ENCODE measurements at places on chromosomes 6 and 20.

DNA sequence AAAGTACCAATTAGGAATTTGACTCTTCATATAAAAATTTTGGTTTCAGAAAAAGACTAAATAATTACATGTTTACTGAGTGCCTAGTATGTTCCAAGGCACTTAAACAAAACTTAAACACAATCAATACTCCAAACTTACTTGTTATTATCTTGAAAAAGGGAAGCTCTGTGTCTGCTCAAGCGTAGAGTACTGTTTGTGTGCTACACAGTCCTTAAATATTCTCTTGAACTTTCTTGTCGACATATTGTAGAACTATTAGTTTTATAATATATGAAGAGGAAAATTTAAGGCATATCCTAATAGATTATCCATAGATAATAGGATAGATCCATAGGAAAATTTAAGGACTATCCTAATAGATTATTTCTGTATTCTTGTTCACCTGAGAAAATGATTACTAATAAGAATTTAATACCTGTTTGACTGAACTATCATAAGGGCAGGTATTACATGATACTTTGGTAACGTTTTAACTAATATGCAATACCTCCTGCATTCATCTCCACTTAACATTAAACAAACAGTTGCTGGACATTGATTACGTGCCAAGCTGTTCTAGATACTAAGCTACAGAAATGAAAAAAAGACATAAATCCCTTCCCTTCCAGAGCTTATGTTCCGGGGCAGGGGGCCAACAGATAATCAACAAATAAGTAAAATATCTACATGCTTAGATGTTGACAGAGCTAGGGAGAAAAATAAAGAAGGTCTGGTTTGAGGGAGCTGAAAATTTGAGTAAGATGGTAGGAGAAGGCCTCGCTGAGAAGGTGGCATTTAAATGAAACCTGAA lies 115.2 kb upstream of the BCLAF1 start:
- no peak for DNase-seq

DNA sequence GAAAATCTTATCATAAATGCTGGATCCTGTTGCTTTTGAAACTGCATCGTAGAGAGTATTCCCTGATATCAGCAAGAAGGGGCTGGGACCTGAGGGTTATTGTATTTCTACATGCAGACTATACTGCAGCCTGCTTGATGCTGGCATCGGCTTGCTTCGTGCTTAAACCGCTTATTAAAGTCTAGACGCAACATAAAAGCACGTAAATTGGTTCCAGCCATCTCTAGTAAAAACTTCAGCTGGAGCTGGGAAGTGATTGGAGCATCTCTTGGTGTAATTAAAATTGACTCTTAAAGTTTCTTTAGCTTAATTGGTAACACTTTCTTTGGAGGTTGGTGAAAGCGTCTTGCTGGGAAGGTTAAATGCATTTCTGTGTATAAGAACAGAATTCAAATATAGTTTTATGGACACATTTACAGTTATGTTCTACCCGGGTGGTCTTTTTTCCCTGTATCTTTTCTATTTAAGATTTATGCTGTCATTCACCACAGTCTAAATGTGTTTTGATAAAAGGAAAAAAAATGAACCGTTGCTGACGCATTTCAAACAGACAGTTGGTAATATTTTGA lies 139.0 kb upstream of the JAG1 start:
- no peak for DNase-seq

DNA sequence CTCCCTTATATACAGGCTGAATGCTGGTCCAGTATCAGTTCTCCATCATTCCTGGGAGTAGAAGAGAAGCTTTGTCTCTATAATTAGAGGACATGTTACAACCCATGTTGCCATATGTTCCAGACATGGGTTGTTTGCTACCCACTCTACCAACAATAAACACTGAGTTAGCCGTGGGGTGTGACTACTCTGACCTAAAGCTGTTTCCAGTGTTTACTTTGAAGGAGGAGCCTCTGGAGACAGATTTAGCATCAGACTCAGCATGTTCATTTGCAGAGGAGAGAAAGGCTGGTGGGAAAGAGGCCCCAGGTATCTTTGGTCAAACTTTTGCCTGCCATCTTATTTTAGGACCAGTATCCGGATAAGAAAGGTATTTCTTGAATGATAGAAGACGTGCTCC lies 157.9 kb upstream of the SNX9 start:
- no peak for DNase-seq

DNA sequence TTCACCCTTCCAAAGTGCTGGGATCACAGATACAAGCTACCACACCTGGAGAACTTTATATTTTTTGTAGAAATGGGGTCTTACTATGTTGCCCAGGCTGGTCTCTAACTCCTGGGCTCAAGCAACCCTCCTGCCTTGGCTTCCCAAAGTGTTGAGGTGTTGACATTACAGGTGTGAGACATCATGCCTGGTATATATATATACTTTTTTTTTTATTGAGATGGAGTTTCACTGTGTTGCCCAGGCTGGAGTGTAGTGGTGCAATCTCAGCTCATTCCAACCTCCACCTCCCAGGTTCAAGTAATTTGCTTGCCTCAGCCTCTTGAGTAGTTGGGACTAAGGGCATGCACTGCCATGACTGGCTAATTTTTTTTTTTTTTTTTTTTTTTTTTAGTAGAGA lies 5.4 kb downstream of the FKBP5 start:
- no peak for DNase-seq

- DNase-seq: no peak
Observed at GRCh38 chr6:149366267-149366921, 33.7 kb upstream of the SUMO4 start.

DNA sequence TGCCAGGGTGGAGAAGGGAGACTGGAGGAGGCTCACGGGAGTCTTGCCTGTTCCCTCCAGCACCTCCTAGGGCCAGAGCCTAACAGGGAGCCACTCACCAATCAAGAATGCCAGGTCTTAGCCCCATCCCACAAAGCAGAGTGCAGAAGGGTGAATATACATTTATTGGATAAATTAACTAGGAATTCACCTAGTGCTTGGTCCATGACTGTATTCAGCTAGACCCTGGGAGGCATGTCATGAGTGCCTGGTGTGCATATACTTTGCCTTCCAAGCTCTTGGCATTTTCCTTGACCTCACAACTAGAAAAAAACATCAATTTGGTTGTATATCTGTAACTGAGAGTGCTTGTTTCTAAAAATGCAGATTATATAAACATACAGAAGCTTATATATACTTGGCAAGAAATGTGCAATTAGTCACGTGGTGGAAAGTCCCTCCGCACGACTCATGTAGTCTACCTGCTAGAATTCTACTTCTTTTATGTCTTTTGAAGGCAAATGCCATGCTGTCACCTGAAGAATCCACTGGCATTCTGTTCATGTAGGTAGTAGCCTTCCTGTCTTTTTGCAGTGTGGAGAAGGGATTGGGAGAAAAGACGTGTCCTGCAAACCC lies 991.0 kb downstream of the KIF16B start:
- DNase-seq: no peak

DNA sequence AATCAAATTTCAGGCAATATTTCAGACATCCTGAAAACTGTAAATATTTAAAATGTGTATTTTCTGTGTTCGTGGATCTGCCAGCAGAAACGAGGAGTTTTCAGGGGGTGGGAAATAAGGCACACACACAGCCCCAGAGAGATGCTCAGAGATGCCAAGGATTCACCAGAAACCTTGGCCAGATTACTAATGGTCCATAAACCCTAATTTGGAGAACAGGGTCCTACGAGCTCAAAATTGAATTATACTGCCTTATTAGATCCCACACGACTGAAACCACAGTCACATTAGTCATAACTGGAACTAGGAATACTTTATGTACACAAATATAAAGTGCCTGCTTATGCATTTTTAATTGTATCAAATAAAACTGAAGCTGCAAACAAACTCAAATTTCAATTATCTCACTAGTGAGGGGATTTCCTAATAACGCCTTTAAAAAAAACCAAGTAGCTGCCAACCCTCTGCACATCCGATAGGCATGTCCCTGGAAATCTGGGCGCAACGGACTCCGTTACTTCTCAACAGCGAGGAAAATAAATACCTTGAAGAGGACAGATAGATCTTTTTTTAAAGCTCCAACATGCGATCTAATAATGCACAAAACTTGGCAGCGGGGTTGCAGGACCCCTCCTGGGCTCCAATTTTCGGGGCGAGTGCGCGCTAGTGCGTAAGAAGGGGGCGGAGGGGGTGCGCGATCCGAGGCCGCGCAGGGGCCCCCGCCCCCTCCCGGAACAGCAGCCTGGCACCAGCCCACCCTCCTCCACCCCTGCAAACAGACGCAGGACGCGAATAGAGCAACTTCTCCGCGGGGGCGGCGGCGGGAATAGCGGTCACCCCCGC lies 897 bp downstream of the CHD6 start:
- peak; percentile 46 for DNase-seq

- no peak for DNase-seq
Observed at GRCh38 chr6:39847221-39847620, 55.0 kb downstream of the DAAM2 start.

DNA sequence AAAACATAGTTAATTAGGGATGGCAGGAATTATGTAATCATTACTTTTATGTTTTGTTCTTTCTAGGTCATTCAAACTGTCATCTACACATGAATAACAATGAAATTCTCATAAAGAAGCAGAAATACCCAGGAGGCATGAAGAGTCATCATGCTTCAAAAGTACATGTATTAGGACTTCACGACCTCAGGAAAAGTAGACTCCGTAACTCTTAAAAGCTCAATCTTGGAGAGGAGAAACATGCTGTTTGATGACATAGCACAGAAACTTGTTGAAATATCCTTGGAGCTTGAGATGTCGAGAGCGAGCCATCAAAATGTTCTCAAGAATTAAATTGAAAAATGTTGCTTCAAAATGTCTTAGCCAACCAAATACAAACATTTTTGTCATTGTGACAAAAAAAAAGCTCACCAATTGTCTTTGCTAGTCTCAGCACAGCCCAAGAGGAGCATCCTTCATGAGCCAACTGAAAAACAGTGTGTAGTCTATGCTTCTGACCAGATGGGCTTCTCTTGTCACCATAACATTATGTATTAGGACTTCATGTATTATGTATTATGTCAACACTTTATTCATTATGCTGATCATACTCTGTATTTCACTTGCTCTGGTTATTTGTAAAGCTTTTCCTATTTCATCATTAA lies 28.2 kb upstream of the ANKEF1 start:
- no peak for DNase-seq

DNA sequence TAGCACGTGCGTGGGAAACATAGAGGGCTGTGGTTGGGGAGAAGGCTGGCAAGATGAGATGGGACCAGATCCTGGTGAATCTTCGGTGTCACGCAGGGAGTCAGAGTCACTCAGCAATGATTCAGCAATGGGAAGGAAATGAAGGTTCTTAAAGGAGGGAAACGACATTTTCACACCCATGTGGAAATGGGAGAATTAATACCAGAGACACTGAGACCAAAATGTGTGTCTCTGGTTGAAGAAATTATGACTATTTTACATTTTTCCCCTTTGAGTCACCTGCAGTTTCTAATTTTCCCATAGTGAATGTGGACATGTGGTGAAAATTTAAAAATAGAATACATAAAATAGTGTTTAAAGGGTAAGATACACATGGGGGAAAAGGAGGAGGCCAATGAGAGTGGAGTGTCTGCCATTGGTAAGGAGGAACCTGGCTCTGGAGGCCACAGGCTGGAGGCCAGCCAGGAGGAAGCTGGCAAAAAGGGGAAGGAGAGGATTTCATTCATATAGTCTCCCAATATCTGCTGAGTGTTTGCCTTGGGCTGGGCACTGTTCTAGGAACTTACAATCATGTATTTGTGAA lies 17.5 kb downstream of the NRN1 start:
- DNase-seq: no peak

GRCh38 chr6:105373481-105373880 lies 29.4 kb downstream of the PREP start:
- no peak for DNase-seq

DNA sequence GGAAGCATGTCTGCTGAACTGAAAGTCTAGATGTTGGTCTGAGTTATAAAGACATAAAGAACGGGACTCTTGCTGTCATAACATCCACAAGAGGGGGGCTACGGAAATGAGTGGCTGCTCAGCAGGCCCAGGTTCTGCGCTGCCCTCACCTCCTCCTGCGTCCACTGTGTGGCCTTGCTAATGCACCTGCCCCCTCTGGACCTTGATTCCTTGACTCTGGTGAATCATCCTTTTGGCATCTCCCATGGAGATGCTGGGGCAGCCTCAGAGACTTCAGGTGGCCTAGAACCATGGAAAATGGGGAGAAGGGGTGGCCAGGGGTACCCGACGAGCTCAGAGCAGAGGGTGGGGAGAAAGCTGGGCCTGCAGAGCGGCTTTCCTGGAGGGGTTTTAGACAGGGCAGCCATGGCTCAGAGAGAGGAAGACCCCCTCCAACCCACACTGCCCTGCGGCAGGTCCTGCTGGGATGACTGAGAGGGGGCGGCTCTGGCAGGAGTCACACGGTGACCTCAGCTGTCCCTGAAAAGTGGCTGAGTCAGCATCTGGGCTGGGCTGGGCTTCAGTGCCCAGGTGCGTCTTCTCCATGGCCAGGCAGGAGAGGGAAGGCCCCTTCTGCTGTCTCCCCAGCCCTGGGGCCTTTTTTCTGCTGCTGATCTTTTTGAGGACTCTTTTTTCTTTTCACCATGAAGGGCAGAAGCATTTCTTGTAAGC lies 46.9 kb downstream of the DLGAP4 start:
- no peak for DNase-seq

- no peak for DNase-seq
Observed at GRCh38 chr6:30494291-30494861, 5.1 kb downstream of the HLA-E start.

DNA sequence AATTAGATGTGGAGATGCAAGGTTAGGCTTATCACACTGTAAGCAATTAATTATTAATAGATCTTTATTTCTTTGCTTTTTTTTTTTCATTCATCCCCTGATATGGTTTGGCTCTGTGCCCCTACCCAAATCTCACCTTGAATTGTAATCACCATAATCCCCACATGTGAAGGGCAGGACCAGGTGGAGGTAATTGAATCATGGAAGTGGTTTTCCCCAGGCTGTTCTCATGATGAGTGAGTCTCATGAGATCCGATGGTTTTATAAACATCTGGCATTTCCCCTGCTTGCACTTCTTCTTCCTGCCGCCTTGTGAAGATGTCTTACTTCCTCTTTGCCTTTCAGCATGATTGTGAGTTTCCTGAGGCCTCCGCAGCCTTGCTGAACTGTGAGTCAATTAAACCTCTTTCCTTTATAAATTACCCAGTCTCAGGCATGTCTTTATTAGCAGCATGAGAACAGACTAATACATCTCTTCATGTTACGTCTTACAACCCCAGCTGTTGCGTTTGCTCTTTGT lies 333.8 kb downstream of the CDH26 start:
- DNase-seq: no peak

Measured in GM10248 (cell line).